ENCODE measurements at places on chromosomes 4 and X.

GRCh38 chr4:1382776-1383727 is 23.2 kb downstream of the NKX1-1 start:
- DNase-seq: no peak

GRCh38 chr4:58219179-58219578 is 1109.0 kb upstream of the IGFBP7 start:
- DNase-seq: no peak

DNA sequence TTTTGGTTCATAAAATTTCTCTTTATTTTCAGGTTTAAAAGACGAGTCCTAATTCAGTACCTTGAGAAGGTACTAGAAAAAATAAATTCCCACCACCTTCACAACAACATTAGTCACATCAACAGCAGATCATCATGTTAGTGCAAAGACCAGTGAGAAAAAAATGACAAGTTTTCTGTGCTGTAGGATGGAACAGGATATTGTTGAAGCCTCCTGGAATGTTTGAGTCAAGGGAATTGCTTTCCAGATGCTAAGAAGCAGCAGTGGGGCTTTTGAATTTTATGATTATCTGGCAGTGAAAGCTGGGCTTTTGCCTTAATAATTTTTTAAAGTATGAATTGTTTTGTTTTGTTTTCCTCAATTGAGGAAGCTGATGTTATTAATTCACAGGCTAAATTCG is 61.0 kb downstream of the INTS6L start:
- no peak for DNase-seq

DNA sequence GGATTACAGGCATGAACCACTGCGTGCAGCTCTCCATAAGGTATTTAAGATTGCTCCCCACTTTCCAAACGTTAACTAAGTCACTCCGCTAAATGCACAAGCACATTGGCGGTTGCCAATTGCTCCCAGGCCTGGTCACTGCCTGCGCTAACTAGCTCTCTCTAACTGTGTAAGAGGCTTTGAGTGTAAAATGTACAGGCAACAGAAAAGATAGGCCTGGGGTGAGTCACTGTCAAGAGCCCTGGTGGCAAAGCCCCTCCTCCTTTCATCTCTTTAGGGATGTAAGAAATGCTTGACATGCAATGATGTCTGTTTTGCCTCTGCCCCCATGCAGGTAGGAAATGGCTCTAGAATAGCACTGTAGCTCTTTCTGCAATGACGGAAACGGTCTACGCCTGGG is 329.7 kb upstream of the GATB start:
- DNase-seq: no peak

DNA sequence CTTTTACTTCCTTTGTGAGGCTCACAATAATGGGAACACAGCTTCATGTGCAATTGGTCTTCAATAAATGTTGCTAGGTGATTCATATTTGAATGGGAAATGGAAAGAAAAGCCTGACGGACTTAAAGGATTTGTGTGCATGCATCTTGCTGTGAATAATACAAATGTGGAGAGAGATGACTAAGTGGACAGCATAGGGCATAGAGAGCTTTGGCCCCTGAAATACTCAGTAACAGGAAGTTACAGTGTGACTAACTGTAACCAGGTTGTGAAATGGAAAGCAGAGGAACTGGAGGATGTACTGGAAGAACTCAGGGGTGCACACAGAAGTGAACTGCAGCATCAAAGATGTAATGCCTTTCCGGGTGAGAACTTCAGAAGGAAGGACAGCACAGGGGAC is 206.7 kb downstream of the MGST2 start:
- DNase-seq: peak; percentile 43

- no peak for DNase-seq
Observed at GRCh38 chrX:555725-556666, 74.6 kb upstream of the SHOX start.

DNA sequence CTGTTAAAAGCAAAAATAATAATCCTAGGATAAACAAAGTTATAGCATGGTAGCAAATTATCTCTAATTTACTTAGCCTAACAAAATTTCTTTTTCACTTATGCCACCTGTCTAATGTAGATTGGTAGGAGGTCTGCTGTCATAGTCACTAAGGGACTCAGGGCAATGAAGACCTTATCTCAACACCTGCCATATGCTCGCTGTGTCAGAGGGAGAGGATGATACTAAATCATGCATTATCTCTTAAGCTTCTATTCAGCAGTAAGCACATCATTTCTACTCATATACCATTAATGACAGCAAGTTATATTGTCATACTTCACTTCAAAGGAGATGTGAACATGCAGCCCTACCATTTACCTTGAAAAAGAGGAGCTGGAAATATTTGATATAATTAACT is 44.1 kb downstream of the AFM start:
- no peak for DNase-seq

GRCh38 chr4:114677346-114677979 is 78.9 kb downstream of the UGT8 start:
- no peak for DNase-seq

All from CD4-positive, alpha-beta T cell treated with Interleukin-4 for 1 hour (primary cell).